NCI-H526 treated with DMSO at 0.1 percent for 48 hours (cell line): ENCODE measurements at places on chromosomes 4 and X.

- DNase-seq = no peak
These were observed 12.0 kb downstream of the ATP5ME start for GRCh38 chr4:661881-662761.

DNA sequence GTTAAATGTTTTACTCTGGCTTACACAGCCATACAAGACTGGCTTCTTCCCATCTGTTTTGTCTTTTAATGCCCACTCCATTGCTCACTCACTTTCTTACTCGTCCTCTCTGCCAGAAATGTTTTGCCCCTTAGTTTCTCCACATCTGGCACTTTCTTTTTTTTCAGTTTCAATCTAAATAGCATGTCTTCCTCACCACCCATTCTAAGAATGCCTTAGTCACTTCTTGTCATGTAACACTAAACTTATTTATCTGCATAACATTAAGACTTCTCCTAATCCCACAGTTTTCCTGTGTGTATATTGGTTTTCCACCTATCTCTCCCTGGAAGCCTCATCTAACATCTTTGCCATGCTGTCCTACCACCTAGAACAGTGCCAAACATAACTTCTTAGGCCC lies 119.3 kb downstream of the ADAMTS3 start:
- DNase-seq = no peak

GRCh38 chr4:114386637-114387233 lies 211.9 kb upstream of the UGT8 start:
- peak; percentile 35 for DNase-seq

- DNase-seq = no peak
These were observed 17.2 kb upstream of the MRPL1 start for GRCh38 chr4:77845400-77845799.

DNA sequence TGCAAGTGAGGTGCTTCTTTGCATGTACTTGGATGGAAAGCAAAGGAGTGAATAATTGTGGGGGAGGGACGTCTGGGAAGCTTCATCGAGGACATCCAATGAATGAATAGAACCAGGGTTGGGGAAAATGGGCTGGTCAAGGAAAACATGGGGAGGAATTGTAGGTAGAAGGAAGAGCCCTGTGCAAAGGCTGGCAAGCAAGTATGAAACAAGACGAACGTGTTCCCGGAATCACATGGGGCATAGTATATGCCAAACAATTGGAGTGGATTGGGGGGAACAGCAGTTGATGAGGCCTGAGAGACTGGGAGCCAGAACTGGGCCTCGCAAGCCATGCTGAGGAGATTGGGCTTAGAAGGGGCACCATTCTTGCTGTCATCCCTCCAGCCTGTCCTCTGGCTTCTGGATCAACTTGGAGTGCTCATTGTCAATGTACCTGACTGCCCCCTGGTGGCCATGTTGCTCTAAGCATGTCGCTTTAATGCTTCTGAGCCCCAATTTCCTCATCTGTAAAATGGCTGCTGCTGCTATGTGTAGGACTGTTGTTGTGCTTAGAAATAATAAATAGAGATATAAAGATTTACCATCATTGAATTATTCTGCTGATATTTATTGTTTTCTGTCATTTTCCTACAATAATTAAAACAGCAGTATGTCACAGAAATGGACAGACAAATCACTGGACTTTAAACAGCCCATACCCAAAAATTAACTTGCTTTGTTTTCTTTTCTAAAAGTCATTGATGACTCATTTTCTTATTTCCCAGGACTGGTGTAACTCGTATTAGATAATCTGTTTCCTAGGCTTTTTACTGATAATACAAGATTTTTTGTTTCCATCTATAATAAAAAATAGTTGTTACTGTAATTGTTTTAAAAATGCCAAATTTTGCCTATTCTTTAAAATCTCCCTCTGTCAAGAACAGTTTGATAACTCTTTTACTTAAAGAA lies 66.4 kb downstream of the JADE3 start:
- DNase-seq = peak; percentile 46

GRCh38 chrX:27599928-27600327 lies 9.8 kb downstream of the DCAF8L2 start:
- DNase-seq = no peak

DNA sequence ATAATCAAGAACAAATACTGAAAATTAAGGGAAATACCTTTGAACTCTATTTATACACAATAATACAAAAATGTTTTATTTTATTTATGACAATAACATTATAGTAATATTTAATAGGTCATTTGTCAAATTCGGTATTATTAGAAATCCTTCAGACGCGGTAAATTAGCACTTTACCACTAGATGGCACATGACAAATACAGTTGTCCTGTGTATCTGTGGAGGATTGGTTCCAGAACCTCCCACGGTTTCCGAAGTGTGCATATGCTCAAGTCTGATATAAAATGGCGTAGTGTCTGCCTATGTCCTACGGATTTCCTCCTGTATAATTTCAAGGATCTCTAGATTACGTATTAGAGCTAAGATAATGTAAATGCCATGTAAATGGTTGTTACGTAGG lies 8.1 kb upstream of the LINC00632 start:
- no peak for DNase-seq

GRCh38 chr4:99710681-99711345 lies 53.2 kb upstream of the C4orf54 start:
- no peak for DNase-seq

DNA sequence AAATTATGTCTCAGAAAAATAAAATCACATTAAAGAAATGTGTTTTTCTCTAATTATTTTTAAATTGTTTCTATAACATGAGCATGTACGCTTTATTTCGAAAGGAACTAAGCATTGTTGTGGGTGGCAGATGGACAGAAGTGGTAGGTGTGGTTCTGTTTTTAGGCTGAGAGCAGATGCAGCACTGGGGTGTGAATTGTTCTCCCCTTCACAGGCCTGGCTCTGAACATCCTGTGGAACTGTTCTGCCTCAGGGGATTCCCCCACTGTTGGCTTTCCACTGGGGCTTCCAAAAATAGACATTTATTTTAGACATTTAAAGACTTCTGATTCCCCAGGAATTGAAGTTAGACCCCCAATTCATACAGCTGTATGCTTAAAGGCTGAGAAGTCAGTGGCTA lies 41.9 kb upstream of the PDHA2 start:
- DNase-seq = no peak

DNA sequence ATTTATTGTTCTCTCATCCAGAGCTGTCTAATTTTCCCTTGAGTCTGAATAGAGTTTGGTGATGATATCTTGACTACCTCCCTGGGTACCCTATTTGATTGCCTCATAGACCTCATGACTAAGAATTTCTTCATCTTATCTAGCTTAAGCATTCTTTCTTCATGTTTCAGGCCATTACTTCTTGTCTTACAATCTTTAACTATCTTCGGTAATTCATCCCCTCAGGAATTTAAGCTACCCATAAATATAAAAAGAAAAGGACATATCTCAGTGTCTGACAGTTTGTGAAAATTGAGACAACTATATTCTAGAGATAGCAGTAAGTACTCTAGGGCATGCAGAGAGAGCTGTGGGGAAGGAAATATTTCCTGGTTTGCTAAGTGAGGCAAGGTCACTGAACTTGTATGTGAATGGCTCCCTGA lies 466.1 kb upstream of the GRID2 start:
- DNase-seq = no peak

DNA sequence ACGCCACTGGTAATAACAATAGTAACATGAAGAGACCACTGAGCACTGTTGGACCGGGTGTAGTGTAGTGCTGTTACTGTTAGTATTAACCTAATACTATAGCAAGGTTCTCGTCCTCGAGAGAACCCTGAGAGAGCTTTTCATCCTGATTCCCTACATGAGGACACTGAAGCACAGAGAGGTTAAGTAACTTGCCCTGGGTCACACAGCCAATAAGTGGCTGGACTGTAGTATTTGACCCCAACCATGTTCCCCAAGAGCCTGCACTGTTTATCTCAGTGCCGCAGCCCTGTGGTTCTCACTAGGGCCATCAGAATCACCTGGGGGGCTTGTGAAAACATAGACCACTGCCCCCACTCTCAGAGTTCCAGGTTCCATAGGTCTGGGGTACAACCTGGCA lies 10.4 kb downstream of the SCML1 start:
- DNase-seq = no peak

GRCh38 chr4:108320061-108320460 lies 151.3 kb upstream of the LEF1 start:
- DNase-seq = no peak

- no peak for DNase-seq
These were observed 1.4 kb upstream of the TEC start for GRCh38 chr4:48270951-48271473.

DNA sequence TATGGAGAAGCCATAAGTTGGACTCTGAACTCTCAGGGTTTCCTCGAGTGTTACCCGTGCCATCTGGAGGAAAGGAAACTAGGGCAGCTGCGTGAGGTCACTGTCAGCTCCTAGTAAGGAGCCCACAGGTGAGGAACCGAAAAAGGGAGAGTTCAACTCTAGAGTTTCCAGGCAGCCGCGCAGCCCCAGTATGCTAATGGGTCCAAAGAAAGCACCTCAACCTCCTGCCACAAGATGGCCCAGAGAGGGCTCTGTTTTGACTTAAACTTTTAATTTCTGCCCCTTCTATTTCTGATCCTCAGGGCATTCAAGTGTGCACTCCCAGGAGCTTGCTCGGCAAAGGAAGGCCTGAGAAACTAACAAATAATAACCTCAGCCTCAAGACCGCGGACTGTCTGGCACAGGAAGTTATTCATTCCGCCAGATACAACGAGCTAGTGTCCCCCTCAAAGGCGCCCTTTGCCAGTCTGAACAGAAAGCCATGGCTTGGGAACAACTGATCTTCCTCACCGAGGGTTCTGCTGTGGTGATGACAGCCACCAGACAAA lies 13.9 kb downstream of the SCARB2 start:
- peak; percentile 6 for DNase-seq

DNA sequence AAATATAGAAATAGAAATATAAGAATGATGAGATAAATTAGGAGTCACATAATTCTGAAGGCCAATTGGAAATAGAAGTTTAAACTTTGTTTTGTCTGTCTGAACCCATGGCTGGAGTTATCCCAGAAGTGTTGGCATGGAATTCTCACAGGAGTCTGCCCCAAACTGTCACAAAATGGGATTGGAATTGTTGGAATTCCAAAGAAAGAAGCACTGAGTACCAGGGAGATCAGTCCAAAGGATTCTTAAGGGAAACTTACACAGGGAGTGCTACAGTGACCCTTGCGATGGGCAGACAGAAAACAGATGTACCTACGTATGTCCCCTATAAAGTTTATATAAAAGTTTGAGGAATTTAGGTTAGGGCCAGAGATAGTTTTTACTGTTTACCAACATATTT lies 1607.7 kb downstream of the ARAP2 start:
- DNase-seq = no peak

DNA sequence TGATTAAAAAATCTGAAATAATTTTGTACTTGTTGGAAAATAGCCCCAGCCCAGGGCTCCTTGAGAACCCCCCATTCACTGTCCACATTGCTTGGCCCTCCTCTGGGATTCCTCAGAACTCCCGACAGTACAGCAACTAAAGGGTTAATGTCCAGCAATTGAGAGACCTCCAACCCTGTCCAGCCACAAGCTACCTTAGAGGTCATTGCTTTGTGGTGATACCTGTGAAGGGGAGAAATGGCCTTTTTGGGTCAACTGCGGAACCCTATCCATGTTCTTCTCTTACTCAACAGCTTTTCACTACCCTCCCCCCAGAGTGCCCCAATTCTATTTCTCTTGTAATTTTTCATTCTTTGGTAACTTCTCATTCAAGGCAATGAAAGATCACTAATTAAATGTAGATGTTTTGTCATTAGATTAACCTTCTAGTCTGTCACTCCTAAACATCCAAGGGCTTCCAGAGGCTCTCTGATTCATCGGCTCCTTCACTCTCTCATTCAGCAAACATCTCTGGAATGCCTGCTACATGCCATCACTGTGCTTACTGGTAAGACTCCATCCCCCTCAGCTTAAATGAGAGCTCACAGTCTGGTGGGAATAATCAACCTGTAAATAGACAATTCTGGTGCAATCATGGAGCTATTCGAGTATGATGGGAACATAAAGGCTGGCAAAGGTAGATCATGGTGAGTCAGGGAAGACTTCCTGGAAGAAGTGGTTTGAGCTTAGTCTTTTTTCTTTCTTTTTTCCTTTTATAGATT lies 241.4 kb upstream of the PGRMC2 start:
- no peak for DNase-seq

DNA sequence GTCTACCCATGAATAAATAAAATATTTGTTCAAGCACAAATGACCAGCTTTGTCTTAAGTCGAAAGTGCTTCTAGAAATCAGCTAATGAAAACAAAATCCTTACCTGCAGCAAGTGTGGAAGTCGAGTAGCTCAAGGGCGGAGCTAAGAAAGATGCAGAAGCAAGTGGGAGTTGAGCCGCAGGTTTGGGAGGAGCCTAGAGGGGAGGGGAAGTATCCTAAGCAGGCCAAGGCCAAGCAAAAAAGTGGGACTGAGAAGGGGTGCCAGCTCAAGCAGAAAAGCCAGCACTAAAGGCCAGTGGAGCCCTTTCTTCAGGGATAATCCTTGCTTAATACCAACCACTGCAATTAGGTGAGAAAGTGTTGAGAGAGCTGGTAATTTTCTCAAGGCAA lies 60.8 kb downstream of the DLG3 start:
- DNase-seq = no peak

- no peak for DNase-seq
These were observed 17.5 kb downstream of the RAB39B start for GRCh38 chrX:155246748-155247147.

DNA sequence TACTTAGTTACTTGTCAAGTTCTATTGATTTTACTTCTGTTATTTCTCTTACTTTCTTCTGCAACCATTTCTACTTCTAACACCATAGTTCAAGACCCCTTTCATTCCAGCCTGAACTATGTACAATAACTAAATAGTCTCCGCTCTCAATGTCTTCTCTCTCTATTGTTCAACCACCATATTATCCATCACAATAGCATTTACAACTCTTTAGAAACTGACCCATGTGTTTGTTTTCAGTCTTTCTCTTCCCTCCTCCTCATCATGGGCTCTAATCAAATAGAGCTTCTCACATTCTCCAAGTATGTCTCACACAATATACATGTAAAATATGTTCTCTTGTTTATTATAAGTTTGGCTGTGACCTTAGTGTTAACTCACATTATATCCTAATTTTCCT lies 143.6 kb downstream of the ZAR1 start:
- DNase-seq = no peak

DNA sequence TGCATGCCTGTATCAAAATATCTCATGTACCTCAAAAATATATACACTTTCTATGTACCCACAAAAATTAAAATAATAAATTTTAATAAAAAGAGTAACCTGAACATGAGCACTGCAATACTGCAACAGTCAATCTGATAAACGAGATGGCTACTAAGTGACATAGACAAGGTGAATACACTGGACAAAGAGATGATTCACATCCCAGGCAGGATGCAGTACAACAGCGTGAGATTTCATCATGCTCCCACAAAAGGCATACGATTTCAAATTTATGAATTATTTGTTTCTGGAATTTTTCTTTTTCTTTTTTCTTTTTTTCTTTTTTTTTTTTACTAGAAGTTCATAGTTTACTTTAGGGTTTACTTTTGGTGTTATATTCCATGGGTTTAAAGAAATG lies 12.2 kb upstream of the FGF16 start:
- no peak for DNase-seq

GRCh38 chr4:10115797-10116568 lies 616 bp downstream of the WDR1 start:
- DNase-seq = peak; percentile 22

- no peak for DNase-seq
These were observed 82.2 kb downstream of the SH3KBP1 start for GRCh38 chrX:19805046-19805690.

GRCh38 chr4:142697320-142697719 lies 148.8 kb downstream of the INPP4B start:
- no peak for DNase-seq

GRCh38 chr4:132646186-132646585 lies 502.9 kb upstream of the PCDH10 start:
- DNase-seq = no peak
